Esophagus squamous epithelium (tissue), 5 donors: ENCODE measurements at places on chromosomes 11 and 22.

DNA sequence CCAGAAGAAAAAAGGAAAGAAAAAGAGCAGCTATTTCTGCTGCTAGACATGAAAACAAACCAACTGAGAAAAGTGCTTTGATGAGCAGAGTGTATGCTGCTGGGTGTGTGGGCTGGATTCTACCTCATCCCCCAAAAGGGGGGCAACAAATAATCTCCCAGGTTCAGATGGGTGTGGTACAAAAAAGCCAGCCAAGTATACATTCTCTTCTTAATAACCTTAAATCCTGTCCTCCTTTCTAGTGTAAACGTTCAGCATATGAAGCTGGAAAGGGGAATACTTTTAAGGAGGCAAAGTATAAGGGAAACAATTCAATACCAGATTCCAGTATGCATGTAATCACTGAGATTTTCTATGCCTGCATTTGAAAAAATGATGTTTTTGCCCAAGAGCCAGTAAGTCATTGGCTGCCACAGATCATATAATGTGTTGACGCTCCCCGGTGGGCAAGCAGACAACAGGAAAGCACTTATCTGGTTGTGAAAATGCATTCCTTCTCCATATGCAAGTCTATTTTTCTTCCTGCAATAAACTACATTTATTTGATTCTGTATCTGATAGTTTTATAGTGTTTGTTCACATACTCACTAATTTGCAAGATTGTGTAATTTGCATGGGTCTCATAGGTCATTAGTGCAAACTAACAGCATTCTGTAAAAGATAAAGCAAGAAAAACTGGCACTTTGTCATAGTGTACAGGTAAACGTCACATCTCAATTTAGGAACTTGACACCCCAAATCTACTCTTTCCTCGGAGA, 201.1 kb downstream of the CADM1 start:
- DNase-seq = no peak

GRCh38 chr11:32136657-32137056, 45.8 kb downstream of the RCN1 start:
- no peak for DNase-seq

- DNase-seq = peak; percentile 30
Observed at GRCh38 chr11:57322256-57323166, 2.2 kb downstream of the TNKS1BP1 start.

GRCh38 chr11:61587951-61588727, 7.3 kb upstream of the SYT7 start:
- no peak for DNase-seq

DNA sequence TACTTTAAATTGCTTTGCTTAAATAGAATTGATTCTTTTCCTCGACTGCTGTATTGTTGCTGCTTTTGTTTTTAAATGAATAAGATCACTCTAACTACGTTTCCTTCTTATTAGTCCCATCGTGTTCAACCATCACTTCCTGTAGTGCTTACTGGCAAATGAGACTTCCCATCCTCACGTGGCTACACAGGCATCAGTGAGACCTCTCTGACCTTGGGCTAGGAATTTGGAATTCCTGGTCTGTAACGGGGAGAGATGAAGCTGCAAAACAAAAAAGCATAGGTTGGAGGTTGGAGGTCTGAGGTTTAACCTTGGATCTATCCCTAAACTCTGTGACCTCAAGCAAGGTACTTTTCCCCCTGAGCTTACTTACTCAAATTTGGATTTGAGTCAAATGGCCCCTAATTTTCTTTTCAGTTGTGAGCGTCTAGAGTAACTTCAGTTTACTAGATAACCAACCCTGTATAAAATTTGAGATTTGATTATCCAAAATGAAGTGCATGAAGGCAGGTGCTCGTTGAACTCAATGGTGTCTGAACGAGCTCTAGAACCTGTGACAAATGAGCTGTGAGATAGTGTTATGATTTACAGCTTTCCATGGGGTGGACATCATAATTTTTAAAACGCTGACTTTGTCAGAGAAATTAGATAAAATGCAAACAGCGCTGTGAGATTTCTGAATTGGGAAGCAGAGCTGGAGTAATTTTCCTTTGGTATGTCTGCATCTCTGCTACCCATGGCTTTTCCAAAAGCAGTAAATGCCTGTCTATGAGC, 151.2 kb downstream of the DBX1 start:
- no peak for DNase-seq

DNA sequence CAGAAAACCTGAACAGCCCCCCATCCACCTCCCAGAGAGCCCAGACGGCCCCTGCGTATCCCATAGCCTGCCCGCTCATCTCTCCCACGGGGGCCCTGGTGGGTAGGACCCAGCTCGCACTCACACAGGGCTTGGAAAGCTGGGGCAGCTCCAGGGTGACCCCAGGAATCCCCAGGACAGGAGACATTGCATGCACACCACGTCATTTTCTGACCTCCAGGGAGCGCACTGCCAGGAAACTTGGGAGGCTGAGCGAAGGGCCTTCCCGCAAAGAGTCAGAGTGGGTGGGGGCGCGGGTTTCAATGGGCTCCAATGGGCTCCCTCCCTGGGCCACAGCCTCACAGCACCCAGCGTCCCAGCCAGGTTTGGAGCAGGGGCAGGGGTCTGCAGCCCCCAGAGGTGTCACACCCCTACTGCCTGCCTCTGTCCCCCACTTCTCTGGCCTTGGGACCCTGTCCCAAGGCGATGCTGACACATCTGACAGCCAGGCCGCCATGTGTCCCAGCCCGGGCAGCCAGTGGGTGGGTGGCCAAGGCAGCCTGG, 8.2 kb upstream of the SYT8 start:
- no peak for DNase-seq

DNA sequence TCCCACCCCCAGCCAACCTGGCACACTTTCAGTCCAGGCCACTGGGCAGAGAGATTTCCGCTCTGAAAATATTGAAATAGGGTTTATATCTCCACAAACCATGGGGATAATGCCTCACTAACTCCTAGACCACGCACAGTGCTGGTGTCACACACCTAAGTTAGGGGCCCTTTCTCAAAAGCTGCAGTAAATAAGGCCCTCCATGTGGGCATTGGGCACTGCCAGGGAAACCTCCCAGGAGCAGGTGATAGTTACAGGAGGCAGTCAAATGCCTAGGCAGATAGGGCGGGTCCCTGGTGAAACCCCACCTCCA, 3.1 kb upstream of the IL10RA start:
- DNase-seq = no peak

- no peak for DNase-seq
Observed at GRCh38 chr11:12430954-12431595, 53.7 kb downstream of the PARVA start.

- no peak for DNase-seq
Observed at GRCh38 chr11:44626645-44627044, 61.2 kb downstream of the CD82 start.

- no peak for DNase-seq
Observed at GRCh38 chr22:41915035-41915785, at the start of gene SHISA8. SHISA8 (minus strand) TSS chr22:41915074; CDS start chr22:41914667, 407 bp downstream.

DNA sequence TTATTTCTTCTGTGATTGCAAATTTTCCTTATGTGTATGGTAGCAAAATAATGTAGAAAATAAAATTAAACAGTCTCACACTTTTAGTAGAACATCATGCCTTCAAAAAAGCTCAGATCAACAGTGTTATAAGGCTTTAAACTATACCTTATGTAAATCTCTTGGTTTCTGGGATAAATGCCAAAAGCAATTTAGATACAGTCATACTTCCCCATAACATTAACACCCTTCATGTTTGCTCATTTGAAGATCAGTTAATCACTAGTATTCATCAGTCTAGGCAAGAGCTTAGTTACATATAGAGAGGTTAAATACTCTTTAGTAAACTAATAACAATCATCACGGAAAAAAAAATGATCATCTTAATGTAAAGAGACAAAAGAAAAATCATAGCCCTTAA, 421.8 kb upstream of the ANO3 start:
- DNase-seq = no peak

DNA sequence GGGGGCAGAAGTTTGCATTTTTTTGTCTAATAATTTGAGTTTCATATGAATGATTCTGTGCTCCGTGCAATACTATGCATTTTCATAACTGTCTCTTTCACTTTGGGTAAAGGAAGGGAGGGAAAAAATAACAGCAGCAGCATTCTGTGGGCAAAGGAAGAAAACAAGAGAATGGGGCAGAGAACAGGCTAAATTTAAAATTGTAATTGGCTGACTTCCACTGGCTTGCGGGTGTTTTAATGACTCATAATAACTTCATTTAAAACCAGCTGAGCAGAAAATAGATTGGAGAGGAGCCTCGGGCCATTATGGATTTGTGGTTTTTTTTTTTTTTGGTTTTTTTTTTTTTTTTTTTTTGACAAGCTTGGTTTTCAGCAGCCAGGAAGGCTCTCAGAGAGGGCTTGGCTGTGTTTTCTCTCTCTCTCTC, 107.4 kb downstream of the ZBTB16 start:
- DNase-seq = no peak

GRCh38 chr11:92453055-92453454, 228.4 kb downstream of the FAT3 start:
- DNase-seq = no peak

DNA sequence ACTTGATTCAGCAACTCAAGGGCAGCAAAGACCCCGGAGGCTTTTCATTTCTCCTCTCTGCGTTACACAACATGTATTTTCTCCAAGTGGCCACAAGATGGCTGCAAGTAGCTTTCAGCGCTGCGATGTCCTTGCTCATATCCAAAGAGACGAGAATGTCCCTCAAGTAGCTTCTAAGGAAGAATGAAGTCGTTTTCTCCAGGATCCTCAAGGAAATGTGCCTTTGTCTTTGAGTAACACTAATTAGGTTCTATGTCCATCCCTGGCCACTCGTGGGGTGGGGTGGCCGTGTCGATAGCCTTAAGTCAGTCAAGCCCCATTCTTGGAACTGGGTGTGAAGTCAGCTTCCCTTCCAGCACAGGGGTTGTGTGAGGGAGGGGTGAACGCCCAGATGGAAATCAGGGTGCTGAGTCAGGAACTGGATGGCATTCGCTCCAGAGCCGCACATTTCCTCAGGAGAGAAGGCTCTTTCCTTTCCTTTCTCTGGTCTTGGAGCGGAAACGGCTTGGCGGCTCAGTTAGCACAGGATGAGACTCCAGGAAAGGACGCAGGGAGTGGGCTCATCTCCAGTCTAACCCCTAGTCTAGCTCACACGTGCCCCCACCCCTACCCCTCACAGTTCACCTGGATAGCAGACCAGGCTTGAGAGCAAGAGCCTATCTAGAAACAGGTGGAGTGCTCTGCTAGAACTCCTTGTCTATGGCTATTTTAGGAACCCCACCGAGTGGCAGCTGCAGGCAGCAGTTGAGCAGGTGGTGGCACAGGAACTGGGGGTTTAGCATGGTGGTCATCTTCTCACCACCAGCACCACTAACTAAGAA, 44.3 kb downstream of the NNMT start:
- DNase-seq = no peak

- no peak for DNase-seq
Observed at GRCh38 chr11:125068368-125068767, 5.3 kb downstream of the SLC37A2 start.

GRCh38 chr11:15774388-15774939, 581.9 kb downstream of the SOX6 start:
- no peak for DNase-seq

DNA sequence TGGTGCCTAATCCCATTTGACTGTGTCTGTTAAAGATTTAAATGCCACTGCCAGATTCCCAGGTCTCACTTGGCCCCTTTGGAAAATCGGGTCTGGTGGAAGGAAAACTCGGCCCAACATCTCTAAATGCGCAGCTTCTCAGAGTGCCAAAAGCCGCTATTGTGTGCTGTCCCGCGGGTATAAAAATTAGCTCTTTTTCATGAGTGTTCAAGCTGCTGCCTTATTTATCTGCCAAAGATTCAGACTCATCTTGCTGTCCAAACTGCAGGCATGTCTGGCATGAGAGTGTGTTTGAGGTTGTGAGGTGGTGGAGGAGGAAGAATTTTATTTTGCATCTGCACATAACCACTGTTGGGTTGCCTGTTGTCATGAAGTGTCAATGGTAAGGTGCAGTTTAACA, 91.4 kb downstream of the NELL1 start:
- no peak for DNase-seq

DNA sequence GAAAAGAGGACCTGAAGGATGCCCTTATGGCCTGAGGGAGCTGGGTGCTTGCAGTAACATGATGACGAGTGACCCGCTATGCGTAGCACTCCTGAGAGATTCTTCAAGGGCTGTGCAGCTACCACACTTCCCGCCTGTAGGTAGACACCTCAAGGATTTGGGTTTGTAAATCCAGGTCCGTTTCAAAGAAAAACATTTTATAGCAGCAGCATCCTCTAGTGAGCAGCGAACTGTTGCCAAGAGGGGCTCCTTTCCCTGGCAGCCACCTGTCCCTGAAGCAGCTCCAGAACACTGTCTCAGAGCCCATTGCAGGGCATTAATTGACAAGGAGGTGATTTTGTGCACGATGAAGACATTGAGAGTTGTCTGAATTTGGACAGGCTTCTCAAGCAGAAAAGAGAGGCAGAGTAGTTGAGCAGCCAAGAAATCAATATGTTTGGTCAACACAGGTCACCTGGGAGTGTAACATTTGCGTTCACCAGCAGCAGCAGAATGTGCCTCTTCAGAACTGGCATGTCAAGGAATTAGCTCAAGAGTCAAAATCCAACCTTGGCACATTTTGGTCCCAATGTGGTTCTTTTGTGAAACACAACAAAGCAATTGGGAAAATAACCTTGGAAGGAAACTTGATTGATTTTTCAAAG, 209.8 kb upstream of the MTNR1B start:
- no peak for DNase-seq

- no peak for DNase-seq
Observed at GRCh38 chr11:44799012-44799411, 72.2 kb downstream of the TSPAN18 start.

DNA sequence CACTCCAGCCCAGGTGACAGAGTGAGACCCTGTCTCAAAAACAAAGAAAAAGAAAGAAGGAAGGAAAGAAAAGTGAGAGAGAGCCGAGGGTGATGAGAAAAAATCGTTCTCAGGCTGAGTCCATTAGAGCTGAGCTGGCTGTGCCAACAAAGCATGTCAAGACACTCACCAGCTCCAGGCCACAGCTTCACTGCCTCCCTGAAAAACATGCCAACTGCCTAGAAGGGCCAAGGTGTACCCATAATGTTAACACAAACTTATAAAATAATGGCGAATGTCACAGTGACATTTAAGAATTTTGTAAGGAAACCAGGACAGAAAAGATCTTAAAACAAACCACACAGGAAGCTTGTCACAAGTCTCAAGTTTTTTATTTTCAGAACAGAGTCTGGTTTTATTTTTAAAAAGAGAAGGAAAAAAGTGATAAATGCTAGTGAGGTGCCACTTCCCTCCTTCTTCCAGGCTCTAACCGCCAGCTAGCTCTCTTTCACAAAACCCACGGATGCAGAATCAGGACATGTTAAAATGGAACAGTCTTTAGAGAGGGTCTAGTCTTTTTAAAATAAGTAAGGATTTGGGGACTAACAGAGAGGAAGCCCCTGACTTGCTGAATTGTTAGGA, 5.1 kb downstream of the TMEM121B start:
- DNase-seq = no peak

GRCh38 chr11:44243595-44244343, 66.2 kb downstream of the ALX4 start:
- DNase-seq = no peak
